ENCODE measurements at places on chromosomes 16 and 17.

DNA sequence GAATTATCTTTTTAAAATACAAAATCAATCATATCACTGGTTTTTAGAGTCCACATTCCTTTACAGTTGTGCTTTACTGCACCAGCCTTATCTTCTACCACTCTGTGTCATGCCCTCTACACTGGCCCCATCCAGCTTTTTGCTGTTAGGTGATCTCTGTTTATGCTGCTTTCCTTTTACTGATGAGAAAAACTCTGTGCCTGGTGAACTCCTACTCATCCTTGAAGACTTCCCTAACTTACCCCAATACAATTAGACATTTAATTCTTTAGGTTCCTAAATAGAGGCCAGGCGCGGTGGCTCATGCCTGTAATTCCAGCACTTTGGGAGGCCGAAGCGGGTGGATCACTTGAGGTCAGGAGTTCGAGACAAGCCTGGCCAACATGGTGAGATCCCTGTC is 64.6 kb downstream of the MRTFB start:
- no peak for DNase-seq

DNA sequence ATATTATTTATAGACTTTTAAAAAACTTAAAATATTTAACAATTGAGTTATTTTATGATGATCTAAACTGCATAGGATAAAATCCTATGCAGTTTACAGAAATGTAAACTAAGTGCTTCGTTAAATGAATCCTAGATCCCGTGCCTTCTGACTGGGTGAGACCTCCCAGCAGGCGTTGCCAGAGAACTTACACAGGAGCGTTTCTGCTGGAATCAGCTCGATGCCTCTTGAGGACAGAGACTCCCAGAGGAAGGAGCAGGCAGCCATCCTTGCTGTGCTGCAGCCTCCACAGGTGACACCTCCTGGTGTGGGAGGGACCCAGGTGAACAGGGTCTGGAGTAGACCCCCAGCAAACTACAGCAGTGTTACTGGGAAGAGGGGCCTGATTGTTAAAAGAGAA is 160.4 kb downstream of the WWOX start:
- DNase-seq: no peak

GRCh38 chr17:57669671-57670529 is 75.2 kb downstream of the CCDC182 start:
- DNase-seq: no peak

DNA sequence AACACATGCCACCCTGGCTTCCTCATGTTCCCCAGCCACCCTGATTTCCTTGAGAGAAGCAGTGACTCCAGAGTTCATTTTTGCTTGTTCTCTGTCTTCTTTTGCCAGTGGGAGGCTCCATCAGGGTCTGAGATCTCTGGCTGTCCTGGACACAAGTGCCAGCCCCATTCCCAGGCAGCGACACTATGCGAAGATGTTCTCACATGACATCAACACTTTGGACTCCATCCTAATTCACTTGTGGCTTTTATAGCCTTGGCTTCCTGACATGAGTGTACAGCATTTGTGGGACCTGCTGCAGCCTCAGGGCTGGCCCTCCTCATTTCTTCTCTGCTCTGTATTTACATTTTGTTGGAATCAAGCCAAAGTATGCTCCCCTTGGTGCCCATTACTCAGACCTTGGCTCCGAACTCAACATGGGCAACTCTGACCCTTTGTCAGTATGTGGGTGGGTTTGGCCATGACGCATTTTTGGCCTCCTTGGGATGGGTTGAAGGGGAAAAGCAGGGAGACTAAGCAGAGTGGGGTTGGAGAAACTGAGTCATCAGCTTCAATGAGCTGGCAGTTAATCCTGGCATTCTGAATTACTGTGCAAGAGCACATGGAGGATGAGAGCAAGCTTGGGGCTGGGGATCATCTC is 119.0 kb upstream of the EEF2KMT start:
- no peak for DNase-seq

DNA sequence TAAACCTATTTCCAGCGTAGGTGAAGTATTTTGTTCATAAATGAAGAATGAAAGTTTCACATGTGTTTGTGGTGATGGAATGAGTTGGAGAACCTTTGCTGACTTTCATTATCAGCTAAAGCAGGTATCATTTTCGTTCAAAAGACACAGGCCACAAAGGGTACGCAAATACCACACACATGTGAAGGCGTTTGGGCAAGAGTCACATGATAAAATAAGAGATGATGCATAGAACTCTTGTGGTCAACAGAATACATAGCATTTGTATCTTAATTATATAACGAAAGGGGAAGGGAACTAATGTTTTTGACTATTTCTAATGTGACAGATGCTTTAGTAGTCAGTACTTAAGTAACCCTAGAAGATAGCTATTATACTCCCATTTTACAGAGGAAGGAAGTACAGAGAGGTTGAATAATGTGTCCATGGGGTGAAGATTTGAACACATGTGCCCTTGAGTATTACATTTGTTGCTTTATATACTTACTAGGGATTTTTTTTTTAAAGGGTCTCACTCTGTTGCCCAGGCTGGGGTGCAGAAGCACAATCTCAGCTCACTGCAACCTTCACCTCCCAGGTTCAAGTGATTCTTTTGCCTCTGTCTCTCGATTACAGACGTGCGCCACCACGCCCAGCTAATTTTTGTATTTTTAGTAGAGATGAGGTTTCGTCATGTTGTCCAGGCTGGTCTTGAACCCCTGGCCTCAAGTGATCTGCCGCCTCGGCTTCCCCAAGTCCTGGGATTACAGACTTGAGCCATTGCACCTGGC is 4.8 kb downstream of the RPA1 start:
- DNase-seq: no peak

DNA sequence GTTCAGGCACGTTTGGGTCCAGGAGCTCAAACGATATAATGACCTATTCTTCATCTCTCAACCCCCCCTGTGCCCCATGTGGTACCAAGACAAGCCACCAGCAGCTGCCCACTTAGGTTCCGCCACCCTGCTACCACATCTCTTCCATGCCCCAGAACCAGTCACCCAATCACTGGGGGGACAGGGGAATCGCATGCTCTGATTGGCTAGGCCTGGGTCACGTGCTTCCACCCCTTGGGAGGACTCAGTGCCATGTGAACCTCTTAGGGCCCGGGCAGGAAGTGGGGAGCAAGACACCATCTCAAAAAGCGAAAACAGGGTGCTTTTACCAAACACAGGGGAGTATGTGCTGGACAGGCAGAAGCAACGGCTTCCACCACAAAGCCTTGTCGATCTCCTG is 91.3 kb downstream of the KATNIP start:
- no peak for DNase-seq

DNA sequence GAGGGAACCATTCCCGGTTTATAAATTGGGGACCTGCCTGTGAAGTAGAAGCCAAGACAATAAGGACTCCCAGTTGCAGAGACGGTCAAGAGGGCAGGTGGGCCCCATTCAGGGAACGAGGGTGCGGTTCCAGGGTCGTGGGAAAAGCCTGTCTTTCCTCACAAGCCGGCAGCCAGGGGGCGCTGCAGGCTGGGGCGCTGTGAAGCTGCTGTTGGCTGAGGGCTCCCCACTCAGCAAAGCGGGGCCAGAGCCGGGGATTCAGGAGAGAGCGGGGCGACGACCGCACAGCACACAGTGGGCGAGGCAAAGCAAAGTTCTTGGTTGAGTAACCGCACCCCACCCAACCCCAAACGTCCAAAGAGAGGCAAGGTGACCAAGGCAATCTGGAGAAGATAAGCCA is 24.9 kb downstream of the CDRT15 start:
- no peak for DNase-seq

- no peak for DNase-seq
Measured at GRCh38 chr16:52318302-52319009, 228.5 kb downstream of the TOX3 start.

DNA sequence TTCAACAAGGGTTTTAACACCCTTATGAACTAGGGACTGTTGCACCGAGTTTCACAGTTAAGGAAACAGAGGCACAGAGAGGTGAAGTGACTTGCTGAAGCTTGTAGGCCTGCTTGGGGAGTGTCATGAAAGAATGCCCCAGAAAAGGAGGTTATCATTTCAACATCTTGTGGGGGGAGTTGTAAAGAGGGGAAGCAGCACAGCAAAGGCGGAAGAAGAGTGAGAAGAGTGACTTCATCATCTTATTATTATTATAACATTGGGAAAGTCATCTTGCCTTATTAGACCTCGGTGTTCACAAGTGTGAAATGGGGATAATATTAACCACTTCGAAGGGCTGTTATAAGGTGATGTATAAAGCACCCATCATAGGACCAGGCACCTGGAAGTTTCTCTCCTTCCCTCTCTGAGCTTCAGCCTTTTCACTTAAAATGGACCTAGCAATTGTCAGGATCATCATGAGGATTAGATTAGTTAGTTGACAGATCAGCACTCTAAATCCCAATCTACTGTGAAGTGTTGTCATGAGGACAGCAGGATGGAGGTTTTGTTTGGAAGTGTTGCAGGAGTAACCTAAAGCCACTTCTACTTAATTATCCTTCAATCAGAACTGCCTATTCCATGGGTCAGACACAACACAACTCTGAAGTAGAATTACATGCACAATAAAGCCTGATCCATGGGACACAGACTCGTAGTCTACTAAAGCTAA is 2.3 kb downstream of the CCL4 start:
- DNase-seq: no peak

GRCh38 chr16:80283466-80284392 is 257.1 kb upstream of the DYNLRB2 start:
- no peak for DNase-seq

GRCh38 chr16:89572485-89573205 is 2.9 kb upstream of the CPNE7 start:
- DNase-seq: no peak

DNA sequence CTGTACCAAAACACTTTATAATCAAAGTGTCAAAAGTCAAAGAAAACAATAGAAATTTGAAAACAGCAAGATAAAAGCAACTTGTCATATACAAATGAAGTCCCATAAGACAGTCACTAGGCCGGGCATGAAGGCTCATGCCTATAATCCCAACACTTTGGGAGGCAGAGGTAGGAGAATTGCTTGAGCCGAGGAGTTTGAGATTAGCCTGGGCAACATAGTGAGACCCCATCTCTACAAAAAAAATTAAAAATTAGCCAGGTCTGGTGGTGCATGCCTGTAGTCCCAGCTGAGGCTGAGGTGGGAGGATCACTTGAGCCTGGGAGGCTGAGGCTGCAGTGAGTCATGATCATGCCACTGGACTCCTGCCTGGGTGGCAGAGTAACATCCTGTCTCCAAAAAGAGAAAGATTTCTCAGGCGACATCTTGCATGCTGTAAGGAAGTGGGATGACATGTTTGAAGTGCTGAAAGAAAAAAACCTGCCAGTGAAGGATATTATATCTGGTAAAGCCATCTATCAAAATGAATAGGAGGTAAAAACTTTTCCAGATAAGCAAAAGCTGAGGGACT is 98.7 kb upstream of the NACA2 start:
- no peak for DNase-seq

DNA sequence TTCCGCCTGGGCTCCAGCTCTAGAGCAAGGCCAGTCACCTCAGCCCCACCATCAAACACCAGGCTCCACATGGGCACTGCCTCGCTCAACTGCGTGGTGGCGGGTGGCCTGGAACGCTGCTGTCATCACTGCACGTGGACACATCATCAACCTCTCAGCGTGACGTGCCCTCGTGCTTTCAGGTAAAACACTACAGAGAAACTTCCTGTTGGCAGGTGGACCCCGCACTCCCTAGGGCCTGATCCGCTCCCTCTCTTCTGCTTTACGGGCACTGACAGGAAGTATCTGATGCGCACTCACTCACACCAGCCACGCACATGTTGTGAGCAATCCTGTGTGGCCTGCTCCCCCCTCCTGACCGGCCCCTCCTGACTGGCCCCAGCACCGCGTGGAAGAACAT is 87.4 kb downstream of the ANKRD11 start:
- no peak for DNase-seq

DNA sequence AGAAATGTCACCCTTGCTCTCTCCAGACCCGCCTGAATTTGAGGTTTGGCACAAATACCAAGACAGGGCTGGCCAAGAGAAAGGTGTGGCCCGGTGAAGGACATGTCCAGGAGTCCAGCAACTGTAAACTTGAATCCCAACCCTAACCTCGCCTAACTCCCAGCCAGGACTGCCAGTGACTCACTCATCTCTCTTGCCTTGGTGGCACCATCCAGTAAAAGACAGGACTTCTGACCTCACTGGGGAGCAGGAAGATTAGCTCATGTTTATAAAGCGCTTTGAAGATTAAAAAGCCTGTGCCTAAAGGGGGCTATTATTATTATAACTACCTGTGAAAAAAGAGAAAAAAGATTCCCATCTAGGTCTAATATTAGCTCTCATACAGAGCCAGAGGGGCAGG is 335.3 kb downstream of the SOX9 start:
- no peak for DNase-seq

GRCh38 chr17:39325528-39326240 is 75.7 kb downstream of the FBXL20 start:
- DNase-seq: no peak

Data from iPS DF 19.7 (cell line).